ENCODE measurements at places on chromosomes 3 and 15.

DNA sequence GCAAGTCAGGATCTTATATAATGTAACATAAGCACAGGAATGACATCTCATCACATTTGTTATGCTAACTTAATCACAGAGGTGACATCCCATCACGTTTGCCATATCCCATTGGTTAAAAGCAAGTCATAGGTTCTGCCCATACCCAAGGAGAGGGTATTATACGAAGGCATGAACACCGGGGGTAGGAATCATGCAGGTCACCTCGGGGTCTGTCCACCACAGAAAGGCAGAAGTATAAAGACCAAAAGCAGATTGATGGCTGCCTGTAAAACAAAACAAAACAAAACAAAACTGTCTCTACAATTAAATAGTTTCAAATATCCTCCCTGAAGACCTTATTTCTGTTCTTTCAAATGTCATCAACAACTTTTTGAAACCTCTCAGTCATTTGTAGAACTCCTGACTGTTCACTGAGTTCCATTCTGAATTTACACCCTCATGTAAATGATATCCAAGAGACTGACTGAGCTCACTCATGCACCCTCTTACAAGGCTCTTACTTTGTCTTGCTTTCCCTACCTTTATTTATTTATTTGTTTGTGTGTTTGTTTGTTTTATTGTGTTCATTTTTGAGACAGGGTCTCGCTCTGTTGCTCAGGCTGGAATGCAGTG, 22.7 kb upstream of the ZNF639 start:
- DNase-seq, result no peak

DNA sequence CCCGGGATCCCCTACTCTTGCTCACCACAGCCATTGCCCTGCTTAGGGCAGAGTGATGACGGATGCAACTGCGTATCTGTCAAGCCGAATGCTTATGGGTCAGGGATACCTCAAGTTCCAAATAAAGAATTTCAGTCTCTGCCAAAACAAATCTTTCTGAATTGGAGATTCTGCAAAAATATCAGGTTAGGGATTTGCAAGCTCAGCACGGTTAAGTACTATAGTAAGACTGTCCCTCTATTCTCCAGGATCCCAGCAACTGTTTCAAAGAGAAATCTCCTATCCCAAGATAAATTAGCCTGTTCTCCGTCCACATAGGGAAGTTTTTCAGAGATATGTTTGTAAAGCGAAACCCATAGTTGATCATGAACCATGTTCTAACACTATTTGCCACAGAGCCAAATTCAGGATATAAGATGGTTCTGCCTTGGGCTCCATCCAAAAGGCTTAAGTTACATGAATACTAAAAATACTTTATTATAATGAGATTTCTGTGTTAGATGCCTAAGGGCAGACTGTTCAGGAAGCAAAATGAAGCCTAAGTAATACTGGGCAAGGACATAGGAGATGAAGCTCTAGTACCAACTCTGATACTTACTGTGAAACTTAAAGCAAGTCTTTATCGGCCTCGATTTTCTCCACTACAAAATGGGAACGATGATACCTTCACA, 100.1 kb upstream of the LPP start:
- DNase-seq, result no peak

DNA sequence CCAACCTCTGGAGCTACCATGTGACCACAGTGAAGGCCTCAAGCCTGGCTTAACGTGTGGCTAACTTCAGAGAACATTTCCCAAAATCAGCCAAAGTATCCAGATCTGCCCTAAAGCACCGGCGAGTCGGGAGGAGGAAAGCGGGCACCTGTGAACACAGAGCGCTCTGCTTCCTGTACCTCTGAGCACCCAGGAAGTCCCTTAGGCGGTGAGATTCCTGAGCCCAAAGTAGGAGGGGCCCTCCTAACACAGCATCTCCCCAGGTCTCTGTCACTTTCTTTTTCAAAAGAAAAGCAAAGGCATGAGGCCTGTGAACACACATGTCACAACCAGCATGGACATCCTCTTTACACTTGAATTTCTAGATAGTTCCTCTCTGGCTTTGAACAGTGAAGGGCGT, 944 bp upstream of the EIF4E3 start:
- peak; percentile 38 for DNase-seq

DNA sequence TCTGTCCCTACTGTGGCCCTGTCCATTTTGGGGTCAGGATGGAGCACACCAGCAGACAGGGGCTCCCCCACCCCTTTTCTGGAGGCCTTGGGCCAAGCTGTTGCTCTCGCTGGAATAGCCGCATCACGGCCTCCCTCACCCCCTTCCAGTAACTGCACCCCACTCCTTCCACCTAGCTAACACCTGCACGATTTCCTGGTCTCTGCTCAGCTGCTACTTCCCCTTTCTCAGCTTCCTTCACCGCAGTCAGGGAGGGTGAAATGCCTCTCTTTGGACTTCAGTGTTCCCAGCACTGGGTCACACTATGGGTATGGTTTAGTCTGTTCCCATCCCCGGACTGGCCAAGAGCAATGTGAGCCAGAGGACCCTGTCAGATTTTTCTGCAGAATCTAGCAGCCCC, 400.2 kb downstream of the MCTP2 start:
- DNase-seq, result no peak

DNA sequence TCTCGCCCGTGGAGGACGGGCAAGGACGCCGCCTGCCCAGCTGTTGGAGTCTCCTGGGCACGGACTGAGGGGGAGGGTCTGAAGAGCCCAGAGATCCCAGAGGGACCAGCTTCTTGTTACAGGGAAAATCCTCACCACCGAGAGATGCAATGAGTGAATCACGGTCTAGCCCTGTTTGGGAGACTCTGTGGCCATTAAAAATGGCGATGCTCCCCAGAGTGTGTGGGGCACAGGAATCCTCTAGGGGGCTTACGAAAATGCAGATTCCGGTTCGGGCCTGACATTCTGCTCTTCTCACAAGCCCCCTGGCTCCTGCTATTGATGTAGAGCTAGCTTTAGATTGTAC, 35.5 kb upstream of the EPHB3 start:
- no peak for DNase-seq

DNA sequence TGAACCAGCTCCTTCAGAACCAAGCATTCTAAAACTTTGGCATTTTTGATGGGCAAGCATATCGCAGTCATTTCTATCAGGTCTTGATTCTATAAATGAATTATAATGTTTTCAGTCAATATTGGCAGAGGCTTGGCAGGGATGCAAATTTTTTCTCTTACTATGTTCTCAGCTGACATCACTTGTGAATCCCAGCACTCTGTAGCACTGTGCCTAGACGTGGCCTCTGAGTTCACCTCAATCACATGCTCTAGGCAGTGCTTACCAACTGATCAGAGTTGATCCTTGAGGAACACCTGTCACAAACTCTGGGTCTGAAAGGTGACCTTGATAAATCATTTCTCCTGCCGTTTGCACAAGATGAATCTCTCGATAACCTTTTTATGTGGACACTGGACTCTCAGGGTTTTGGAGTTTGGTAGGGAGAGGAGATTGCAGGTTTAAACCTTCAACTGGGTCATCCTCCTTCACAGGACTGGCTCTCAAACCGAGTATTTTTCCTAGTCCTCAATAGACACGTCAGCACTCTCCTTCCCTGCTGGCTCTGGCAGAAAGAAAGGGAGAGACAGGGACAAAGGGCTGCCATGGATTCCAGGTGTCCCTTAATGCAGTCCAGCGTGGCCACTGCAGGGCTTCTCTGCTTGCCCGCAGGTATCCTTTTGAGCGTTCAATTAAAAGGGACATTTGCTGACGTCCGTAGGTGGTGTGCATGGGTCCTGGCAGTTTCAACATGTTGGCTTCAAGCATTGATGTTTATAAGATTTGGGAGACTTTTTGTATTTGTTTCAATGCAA, 222.3 kb upstream of the CMC1 start:
- no peak for DNase-seq

- peak; percentile 24 for DNase-seq
Measured at GRCh38 chr15:76057332-76058000, 2.3 kb upstream of the TMEM266 start.

DNA sequence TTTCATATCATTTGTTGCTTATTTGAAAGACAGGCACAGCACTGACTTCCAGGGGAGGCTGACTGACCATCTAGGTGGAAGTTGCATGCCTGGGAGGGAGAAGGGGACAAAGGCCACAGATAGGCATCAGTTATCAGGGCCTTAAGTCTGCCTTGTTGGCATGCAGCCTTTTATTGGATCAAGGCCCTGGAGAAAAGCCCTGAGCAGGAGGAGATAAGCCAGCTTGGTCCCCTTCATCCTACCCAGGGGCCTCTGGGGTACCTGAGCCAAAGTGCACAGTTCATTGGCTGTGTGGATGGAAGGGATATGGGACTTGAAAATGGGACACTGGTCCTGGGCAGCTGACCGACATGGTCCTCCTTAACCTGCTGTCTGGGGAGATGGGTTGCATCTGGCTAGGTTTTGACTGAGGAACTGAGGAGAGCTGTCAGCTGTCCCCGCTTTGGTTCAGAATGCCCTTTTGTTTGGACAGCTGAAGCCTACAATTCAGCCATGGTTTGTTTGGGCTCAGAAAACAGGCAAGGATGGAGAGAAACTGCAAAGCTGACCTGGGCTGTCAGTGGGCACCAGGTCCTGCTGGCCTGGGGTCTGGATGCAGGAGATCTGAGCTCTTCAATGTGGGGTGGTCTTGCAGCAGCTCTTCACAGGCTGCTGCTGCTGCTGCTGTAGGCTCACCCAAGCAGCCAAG, 60.0 kb downstream of the FLNB start:
- no peak for DNase-seq

- no peak for DNase-seq
Measured at GRCh38 chr15:78411061-78411460, 27.0 kb upstream of the IREB2 start.

DNA sequence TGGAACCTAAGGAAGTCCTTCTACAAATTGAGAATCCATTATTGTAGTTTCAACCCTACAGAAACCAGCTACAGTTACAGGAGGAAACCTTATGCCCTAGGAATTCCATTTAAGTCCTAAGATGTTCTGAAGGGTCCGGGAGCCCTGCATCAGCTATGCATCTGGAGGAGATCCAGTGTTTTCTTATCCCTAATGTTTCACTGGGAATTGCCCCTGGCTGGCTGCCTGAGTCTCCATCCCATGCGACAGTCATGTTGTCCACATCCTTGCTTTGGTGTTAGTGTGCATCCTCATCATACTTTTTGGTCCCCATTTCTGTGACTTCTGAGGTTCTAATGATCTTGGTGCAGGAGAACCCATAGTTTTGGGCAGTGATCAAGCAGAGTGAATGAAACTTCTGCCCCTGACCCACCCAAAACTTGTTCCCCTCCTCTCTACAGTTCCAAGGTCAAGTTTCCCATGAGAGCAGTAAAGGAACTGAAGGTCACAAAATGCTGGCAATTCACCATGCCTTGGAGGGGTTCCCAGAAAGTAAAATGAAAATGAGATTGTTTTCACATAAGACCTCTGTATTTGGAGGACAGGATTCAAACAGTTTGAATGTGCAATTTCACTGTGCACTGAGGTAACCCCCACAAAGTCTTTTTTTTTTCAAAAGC, 121.9 kb upstream of the PHLDB2 start:
- no peak for DNase-seq

GRCh38 chr3:152051501-152052404, 178.3 kb downstream of the SUCNR1 start:
- DNase-seq, result no peak

DNA sequence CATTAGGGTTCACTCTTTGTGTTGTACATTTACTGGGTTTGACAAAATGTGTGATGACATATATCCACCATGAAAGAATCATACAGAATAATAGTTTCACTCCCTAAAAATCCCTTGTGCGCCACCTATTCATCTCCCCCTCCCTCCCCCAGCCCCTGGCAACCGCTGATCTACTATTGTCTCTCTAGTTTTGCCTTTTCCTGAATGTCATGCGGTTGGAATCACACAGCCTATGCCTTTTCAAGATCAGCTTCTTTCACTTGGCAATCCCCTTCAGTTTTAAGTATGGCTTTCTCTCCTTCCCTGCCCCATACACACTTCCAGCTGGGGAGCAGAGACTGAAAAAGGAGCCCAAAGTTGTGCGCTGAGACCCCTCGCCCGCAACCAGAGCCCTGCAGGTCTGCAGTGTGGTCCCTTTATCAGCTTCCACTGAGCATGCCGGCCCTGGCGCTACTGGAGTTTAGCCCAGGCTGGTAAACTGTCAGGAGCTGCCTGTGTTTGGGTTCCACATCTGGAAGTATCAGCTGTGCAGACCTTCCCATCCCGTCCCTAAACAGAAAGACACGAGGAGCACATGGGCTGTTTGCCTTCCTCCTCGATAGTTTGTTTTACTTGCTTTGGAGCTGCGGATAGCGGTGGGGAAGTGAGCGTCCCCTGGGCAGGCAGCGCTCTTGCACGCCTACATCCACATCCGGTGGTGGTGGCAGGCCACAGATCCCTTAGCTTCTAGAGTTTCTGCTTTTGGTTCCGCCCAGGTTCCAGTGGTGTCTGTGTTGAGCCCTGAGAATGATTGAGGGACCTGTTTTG, 12.3 kb downstream of the BOC start:
- peak; percentile 4 for DNase-seq

GRCh38 chr3:104941785-104942184, 424.9 kb upstream of the ALCAM start:
- no peak for DNase-seq

- no peak for DNase-seq
Measured at GRCh38 chr3:85706130-85706529, 747.3 kb downstream of the CADM2 start.

- DNase-seq, result no peak
Measured at GRCh38 chr3:113242096-113242581, 30.8 kb downstream of the BOC start.

DNA sequence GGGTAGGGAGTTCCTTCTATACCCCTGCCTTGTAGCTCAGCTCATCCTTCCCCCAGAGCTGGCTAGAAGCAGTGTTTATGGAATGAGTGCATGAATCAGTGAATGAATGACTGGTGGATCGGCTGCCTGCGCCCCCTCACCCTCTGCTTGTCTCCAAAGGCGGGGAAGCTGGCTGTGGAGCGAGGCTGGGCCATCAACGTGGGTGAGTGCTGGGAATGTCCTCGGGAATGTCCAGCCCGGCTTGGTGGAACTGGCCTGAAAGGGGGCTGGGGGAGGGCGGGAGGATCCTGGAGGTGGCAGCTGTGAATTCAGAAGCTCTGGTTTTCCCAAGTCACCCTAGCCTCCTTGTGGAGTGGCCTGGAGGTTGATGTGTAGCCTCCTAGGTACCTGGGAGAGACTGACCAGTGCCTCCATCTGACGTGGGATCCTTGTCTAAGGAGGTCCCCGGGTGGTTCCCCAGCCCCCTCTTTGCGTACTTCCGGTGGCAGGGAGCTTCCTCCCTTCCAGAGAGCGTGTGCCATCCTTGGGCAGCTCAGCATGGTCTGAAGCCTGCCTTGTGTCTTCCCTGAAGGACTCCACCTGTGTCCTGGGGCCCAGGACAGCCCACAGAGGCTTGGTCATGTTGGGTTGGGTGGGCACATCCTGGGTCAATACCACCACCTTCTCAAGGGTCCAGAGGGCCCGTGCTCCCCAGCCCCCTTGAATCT, 18.4 kb downstream of the HDAC11 start:
- DNase-seq, result no peak

- no peak for DNase-seq
Measured at GRCh38 chr15:85725564-85725963, 69.2 kb downstream of the KLHL25 start.

Data from CD4-positive, alpha-beta T cell treated with Interleukin-4 for 1 hour (primary cell).